ENCODE measurements at places on chromosomes 7 and 10.

DNA sequence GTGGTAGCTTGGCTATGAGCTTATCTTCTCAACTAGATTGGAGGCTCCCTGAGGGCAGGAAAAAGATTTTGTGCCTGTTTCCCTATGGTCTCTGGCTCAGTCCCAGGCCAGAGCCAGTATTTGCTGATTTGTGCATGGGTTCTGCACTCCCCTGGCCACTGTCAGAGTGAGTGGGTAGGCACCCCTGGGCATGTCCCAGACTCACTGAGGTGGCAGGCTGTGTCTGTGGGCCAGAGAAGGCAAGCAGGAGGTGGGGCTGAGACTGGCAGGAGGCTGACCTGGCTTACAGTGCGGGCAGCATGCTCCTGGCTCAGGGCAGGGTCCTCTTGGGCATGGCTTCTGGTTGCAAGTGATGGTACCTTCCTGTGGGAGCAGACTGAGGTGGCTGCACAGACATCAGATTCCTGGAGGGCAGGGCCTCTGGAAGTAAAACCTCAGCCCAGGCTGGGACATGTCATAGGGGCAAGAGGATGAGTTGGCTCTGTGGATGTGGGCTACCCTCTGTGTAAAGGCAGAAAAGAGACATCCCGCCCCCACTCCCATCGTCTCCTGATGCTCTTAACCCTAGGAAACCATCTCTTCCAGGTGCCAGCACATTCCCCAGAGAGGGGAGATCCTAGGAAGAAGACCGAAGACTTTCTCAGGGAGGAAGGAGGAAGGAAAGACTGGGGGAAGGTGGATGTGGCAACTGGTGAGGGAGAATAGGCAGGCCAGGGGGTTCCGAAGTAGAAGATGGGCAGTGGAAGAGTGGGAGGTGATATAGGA lies 4.3 kb downstream of the KCP start:
- no peak for DNase-seq

DNA sequence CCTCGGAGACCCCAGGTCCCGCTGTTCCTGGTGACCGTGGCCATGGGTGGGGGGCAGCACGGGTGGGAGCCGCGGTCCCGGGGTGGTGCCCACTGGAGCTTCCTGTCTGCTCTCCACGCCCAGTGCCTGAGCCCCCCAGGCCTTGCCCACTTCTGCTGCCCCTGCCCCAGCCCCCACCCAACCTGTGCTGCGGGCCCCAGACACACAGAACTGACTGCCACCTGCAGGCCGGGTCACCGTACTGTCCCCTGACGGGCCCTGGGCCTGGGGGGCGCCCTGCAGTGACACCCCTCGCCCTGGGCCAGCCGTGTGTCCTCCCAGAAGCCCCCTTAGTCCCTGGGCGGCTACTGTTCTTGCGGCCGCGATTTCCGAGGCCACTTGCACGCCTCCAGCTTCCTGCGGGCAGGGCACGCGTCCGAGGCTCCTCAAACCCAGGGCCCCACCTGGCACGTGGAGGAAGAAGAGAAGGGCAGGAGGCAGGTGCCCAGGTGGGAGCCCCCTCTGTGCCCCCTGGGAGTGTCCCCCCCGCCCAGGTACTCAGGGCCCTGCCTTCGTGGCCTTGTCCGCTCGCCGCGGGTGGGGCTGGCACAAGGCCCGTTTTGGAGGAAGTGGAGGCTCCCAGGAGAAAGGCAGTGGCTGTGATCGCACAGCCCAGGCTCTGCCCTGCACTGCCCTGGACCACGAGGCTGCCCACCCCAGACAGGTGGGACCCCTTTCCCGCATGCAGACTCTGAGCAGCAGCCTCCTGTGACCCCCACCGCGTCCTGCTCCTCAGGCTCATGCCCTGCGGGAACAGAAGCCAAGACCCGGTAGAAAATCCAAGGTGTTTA lies 10.4 kb downstream of the TMEM184A start:
- DNase-seq: no peak

DNA sequence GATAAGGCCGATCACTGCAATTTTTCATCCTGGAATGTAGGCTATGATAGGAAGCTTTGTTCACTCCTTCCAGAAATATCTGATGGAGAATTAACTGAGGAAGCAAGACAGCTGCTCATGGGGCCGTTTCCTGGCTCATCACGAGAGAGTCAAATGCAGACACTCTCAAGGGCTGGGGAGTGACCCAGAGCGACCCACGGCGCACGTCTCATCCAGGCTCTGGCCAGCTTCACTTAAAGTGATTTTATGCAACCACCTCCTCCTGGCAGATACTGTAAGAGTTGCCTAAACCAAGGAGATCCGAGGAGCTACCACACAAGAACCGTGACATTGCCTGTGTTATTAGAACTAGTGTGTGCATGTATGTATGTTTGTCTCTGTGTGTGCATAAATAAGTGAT lies 530.8 kb downstream of the TCERG1L start:
- no peak for DNase-seq

GRCh38 chr10:35219292-35219691 lies 92.6 kb downstream of the CREM start:
- no peak for DNase-seq

GRCh38 chr7:5436003-5436678 lies 12.5 kb upstream of the TNRC18 start:
- no peak for DNase-seq

- no peak for DNase-seq
Observed at GRCh38 chr10:112919721-112920120, 30.3 kb upstream of the TCF7L2 start.

DNA sequence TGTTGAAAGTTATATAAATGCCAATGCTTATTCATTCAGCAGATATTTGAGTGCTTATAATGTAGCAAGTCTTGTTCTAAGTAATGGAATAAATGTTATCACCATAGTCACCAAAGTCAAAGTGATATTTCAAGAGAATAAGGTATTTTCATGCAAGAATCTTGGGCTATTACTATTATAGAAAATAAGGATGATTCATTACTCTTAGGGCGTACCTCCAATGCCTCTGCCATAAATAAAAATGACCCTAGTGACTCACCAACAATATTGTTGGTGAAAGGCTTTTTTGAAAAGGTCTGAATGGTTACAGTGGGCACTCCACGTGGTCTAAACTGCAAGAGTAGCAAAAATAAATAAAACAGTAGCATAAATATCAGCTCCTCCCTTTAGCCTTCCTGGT lies 68.4 kb downstream of the RALA start:
- no peak for DNase-seq

DNA sequence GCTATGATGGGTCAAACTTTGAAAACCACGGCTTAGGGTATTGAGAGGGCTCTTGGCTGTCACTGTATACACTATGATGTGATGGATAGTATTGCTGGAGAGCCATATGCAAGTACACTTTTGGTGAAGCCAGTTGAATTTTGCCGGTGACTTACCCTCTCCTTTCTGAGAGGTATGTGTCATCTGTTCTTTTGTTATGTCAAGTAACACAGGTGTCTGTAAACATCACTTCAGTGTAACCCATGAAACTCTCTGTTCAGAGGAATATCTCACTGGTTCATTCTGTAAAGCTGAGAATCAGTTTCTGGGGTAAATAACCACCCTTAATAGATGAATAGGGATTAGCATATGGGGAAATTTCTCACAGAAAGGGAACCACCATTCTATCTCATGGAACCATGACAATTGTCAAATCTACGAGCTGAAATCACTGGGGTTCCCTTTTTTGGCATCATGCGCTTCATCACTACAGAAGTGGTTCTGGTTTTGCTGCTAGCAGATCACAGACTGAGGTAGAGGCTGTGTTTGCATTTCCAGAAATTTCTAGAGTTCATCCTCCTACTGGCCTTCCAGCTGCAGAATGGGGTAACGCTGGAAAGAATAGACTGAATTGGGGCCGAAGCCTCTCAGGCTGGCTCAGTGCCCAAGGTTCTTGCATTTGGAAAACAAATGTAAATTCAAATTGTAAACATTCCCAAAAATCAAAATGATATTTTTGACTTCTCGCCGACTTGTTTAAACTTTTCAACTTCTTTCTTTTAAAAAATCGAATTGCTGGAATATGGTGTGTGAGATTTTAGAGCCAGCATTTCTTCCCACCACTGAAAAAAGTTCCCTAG lies 83.3 kb upstream of the CREB5 start:
- DNase-seq: peak; percentile 36

- DNase-seq: peak; percentile 47
Observed at GRCh38 chr7:82699773-82700186, 256.2 kb upstream of the CACNA2D1 start.

GRCh38 chr7:117715784-117716445 lies 157.3 kb downstream of the CTTNBP2 start:
- peak; percentile 71 for DNase-seq

GRCh38 chr7:21365866-21366624 lies 61.8 kb upstream of the SP4 start:
- peak; percentile 81 for DNase-seq

GRCh38 chr10:6022660-6023059 lies 39.5 kb downstream of the IL2RA start:
- DNase-seq: no peak

DNA sequence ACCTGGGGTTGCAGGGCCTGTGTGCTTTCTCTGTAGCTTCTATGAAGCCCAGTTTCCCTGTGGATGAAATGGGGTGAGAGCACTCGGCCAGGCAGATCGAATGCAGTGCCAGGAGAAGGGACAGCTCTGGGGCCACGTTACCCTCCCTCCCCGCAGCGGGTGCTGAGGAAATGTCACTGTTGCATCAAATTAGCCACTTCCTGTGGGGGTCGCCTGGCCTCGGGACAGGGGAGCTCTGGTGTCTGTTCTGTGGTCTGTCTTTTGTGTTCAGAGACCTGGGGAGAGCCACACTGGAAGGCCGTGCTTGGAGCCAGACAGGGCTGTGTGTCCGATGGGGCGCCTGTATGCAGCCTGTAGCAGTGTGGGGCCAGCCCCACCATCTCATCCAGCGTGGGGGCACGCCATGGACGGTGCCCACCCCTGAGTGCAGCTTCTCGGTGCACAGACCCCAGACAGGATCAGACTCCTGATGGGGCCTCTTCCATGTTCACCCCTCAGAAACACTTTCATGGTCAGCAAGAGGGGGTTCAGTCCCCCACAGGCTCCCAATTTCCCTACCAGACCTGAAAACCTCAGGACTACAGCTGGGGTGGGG lies 13.6 kb downstream of the TTYH3 start:
- DNase-seq: no peak

- no peak for DNase-seq
Observed at GRCh38 chr7:140876519-140877248, 48.0 kb downstream of the BRAF start.

GRCh38 chr7:103348452-103348851 lies 1.0 kb downstream of the PSMC2 start:
- DNase-seq: no peak

GRCh38 chr10:76738991-76739390 lies 898.6 kb downstream of the KCNMA1 start:
- DNase-seq: no peak

DNA sequence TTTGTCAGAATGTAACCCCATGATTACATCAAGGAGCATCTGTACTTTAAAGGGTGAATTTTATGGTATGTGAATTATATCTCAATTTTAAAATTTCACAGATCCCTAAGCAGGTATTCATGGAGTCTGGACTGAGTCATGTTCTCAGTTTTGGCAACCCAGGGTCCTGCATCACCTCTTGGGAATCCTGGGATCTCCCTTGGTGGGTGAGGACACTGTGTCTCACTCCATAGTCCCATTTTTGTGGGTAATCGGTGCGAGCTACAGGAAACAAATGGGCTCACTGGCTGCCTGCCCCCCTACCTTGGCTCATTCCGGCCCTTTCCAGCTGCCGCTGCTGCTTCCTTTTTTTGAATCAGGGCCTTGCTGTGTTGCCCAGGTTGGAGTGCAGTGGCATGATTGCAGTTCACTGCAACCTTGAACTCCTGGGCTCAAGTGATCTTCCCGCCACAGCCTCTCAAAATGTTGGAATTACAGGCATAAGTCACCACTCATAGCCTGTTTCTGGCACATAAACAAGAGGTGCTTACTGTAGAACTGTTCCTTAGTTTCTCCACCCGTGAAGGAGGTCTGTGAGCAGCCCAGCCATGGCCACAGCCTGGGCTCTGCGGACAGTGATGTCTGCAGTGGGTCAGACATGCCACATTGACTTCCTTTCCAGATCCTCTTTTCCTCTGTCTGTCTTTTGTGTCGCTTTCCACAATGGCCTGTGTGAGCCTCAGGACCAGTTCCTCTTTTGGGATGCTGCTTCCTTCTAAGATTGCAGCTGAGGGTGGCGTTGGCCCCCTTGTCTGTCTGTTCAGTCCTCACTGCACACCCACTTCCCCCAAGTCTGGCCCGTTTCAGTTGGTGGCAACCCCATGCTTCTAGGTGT lies 14.5 kb downstream of the PALD1 start:
- no peak for DNase-seq

DNA sequence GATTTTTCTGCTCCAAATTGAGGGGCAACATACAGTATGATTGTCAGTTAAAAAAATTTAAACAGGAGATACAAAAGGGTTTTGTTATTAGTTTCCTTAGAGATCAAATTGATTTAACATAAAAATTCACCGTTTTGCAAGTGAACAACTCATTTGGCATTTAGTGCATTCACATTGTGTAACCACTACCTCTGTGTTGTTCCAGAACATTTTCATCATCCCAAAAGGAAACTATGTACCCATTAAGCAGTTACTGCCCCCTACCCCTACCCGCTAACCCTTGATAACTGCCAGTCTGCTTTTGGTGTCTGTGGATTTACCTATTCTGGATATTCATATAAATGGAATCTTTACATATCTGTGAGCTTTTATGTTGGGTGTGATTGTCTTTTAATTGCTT lies 3.1 kb downstream of the ZRANB1 start:
- DNase-seq: no peak

DNA sequence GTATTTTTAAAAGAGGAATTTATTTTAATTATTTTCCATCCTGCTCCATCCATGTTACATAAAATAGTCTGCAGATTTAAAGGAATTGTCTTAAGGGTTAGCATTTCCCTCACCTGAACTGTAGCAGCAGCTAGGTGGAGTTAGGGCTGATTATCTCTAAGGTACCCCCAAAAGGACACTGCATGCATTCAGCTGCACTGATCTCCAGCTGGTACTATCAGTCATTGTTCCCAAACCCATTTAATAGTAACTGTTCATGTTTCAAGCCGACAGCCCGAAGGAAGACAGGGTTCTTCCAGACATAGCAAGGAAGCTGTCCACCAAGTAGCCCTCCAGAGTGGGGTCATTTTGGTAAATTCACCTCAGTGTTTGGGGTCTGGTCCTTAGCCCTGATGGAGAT lies 48.7 kb downstream of the FAM171A1 start:
- DNase-seq: no peak

DNA sequence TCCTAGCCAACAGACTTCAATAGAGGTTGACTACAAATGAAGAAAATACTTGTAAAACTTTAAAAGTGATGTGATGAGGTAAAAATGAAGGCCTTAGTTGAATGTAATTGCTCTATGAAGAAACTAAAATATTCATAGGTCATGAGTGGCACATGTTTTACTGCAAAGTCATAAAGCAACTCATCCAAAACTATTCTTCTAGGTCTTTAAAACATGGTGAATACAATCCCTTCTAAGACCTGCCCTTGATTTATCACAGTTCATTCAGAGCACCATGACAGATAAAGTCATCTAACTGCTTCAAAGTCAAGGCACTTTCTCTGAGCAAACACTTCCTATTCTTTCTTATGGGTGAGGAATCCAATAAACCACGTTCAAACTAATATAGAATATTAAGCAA lies 713.5 kb downstream of the SORCS1 start:
- DNase-seq: no peak

- DNase-seq: no peak
Observed at GRCh38 chr7:300048-300447, 10.1 kb downstream of the FOXL3 start.

- no peak for DNase-seq
Observed at GRCh38 chr10:94174838-94175237, 181.1 kb downstream of the PLCE1 start.

All from NCI-H1105 treated with DMSO at 0.1 percent for 48 hours (cell line).